ENCODE measurements at places on chromosomes 1 and 21. TPM values are rescaled to one million over a fixed set of nuclear protein-coding genes. Genes with fewer than 3 reads are reported as not detected.

DNA sequence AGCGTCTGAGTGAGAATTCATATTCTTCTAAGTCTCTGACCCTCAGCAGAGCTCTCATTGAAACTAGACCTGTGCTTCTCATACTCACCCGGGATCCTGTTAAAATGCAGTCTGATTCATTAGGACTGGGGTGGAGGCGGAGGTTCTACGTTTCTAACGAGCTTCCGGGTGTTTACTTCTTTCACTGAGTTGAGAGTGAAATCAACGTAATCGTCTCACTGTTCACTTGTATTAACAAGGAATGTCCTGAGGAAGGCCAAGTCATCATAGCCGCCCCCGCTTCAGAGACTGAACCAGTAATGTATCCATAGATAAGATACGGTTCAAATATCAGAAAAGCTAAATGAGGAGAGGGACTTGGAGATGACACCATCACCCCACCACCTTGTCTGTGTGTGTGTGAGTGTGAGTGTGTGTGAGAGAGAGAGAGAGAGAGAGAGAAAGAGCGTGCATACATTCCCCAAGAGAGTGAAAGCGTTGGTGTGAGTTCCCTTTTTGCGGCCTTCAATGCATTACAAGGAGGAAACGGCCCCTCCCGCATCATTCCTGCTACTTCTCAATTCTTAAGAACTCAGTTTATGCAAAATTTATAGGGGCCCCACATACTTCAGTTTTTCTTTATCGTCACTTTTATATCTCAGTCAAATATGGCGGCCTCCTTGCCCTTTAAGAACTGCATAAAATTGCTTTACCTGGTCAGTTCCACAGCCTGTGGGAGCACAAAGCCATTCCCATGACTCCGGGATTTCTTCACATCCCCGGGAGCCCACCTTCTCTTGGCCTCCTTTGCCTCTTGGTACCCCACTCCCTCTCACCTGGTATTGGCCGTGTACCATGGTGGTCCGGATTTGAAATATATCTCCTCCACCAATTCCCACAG, 19.8 kb downstream of the KMO start:
- DNase-seq: no peak

GRCh38 chr21:17911628-17912027, 92.5 kb upstream of the C21orf91 start:
- peak; percentile 65 for DNase-seq

DNA sequence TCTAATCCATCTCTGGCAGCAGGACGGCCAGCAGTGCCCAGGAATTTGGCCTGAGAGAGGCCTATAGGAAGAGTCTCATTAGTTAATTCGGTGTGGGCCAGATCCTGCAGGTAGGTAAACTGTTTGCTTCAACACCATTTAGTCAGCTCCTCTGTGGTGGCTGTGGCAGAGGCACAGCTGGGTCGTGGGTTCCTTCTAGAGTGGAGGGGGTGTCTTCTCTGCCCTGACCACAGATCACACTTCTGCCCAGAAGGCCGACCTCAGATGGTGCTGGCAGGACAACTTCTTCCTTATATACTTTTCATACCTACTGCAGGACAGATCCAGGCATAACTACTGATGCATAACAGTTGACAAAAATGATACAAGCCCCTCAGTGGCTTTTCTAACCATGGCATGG, 281.4 kb downstream of the RPS6KC1 start:
- DNase-seq: no peak

- DNase-seq: no peak
These were observed 64.7 kb downstream of the S100B start for GRCh38 chr21:46540087-46540710.

Gene LYPD8
- total RNA-seq: not detected

Gene CSDE1
- total RNA-seq: 515 TPM

GRCh38 chr1:36093929-36094328, 5.2 kb downstream of the ADPRS start:
- no peak for DNase-seq

- no peak for DNase-seq
These were observed 114.5 kb downstream of the KIAA0319L start for GRCh38 chr1:35442734-35443133.

DNA sequence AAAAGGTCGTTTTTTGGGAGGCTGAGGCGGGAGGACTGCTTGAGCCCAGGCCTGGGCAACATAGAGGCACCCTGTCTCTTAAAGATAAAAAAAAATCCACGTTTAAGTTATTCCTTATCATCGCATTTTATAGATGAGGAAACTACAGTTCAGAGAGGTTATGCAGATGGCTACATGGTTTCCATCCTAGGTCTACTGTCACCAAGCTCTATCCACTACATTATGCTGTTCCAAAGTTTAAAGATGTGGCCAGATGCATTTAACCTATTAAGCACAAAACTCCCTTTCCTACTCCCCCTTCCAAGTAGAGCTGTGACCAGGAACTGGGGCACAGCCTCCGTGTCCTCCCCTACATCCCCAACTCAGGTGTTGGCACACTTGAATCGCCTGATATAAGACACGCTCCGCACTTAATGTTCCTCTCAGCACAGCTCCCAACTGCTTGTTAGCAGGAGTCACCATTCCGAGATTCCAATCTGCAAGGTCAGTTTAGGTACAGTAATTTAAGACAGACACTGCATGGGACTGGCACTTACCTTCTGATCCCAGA, 1.3 kb downstream of the TAF5L start:
- DNase-seq: no peak

DNA sequence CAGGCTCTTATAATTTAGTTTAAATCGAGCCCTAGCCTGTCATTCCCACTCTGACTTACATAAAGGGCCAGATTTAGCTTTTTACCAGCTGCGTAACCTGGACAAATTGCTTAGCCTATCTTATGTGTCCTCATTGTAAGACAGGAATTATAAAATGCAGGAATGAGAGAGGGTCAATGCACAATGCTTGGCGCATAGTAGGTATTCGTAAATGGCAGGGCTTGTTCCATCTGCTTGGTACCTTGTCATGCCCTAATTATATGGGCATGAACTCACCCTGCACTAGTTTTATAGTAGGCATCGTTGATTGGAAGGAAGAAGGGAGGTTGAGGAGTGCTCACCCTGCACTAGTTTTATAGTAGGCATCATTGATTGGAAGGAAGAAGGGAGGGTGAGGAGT, 108.8 kb downstream of the GALNT2 start:
- DNase-seq: no peak

DNA sequence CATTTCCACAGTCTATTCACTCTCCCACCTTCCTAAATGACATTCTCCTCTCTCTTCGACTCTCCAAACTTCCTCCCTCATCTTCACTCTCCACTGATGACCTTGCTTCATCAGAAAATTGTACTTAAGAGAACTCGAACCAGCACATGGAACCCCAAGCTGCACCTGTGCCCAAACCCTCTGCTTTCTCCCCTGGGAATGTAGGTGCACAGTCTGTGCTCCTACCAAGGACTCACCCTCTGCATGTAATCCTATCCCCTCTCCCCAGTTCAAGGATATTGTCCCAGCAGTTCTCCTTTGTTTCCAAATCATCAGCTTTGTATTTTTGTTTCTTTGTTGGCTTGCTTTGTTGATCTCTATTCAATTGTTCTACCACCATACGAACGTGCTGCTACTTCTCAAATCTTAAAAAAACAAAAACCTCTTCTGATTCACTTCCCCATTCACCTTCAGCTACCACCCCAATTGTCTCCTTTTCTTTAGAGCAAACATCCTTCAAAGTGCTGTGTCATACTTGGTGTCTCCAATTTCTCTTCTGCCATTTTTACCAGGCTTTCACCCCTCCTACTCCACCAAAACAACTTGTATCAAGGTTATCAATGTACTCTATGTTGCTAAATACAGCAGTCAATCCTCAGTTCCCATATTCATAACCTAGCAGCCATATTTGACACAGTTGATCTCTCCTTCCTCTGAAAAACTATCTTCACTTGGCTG, 26.8 kb downstream of the RAB3B start:
- no peak for DNase-seq

DNA sequence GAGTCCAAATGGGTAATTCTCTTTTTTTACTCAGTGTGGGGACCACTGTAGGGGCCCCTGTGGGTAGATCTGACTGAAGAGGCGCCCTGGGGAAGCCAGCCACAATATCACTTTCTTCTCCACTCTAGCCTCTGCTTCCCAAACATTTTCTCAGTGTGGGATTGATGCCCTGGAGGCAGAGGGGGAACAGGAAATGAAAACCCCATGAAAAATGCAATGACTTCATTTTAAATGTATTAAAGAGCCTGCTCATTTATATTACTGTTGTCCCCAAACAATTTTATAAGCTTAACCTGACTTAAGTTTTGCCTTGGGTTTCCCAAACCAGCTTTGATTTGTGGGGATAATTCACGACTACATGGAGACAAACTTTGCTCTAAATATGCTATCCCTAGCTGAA, 181.9 kb downstream of the C1orf94 start:
- no peak for DNase-seq

DNA sequence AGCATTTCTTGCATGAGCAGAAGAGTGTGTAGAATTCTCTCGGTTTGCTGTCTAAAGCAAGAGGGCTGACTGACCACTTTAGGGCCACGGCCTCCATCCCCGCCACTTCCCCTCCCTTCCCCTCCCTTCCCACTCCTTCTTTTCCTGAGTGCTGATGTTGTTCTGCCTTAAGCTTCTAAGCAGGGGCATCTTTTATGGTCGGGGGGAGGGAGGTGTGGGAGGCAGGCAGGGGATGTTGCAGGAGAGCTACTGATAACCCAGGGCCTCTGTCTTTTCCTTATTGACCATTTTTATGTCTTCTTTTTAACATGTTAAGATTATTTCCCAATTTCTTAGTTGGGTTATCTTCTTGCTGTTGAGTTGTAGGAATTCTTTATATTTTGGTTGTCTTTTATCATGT, 15.1 kb downstream of the USP25 start:
- no peak for DNase-seq

DNA sequence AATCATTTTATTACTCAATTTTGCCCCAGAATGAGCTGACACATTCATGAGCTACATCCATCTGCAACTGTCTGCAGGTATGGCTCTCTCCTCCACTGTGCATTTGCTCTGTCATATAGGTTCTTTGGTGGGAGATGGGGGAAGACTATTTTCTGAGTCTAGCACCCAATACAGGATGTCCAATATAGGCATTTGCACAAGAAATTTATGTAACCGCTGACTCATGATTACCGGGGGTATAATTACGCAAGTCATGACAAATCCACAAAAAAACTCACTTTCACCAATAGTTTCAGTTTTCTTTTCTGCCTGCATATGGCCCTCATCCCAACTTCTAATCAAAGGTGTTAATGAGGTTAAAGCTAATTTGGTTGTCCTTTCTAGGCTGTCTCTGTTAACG, 17.5 kb upstream of the VSIG8 start:
- peak; percentile 71 for DNase-seq

- peak; percentile 18 for DNase-seq
These were observed 37.5 kb downstream of the PGM1 start for GRCh38 chr1:63630666-63631065.

Gene BEND5
- not detected for total RNA-seq

Gene CD84
- total RNA-seq: not detected

DNA sequence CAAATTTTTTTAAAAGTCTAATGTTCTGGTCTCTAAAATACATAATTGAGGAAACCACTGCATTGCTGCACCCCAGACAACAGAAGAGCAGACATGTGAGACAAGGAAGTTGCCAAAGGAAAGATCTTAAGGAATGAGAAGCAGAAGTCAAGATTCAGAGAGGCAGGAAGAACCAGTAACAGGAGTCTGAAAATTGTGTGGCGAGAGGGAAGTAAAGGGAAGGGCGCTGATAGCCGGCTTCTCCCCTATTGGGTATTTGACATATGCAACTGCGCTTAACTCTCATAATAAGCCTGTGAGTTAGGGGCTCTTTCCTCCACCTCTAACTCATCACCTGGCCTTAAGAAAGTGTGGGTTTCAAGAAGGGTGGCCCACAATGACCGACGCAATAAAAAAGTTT, 21.9 kb upstream of the KIF14 start:
- no peak for DNase-seq

- no peak for DNase-seq
These were observed 2.2 kb downstream of the TGFB2 start for GRCh38 chr1:218347336-218347722.

GRCh38 chr1:53196017-53196484, 573 bp upstream of the CPT2 start:
- no peak for DNase-seq

GRCh38 chr1:153141377-153141776, 9.3 kb downstream of the SPRR2G start:
- no peak for DNase-seq

DNA sequence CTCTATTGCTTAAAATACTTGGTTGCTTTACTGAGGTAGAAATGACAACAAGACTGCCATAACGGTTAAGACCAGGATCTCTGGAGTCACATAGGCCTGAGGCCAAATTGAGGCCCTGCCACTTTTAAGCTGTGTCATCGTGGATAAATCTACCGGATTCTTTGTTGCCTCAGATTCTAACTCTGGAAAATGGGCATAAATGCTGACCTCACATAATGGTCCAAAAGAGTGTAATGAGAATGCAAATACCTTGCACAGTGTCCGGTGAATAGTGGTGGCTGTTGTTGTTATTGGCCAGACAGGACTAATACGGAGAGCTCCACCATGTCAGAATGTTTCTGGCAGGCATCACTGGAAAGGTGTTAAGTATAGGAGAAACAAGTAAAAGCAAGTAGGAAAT, 346.1 kb downstream of the LMO4 start:
- DNase-seq: no peak

GRCh38 chr1:109906160-109906838, 4.3 kb upstream of the CSF1 start:
- no peak for DNase-seq

Gene WDR64
- not detected for total RNA-seq

DNA sequence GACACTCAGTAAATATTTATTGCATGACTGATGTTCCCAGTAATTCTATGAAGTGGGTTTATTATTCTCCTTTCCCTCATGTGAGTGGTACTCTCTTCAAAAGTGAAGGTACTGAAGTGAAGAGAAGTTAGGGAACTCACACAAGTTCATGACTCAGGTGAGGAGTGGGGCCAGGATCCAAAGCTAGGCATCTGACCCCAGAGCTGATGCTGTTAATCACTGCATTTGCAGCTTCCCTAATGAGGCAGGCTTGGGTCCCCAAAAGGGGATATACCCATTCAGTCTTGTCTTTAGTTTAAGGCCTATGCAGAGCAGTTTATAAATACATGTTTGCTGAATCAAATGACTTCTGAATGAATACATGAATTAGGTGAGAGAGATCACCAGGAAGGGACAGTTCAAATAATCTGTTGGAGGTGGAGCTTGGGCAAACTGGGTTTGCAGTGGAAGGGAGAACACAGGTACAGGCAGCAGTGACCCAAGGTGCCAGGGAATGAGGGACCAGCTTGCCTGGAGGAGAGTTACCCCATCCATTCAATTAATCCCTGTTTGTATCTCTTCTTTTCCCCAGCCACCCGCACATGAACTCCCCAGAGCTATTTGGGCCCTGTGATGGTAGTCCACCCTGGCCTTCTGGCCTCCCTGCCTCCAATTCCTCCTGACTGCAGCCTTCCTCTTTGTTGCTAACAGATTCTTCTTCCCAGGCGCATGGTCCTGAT, 2.0 kb downstream of the CD58 start:
- DNase-seq: no peak

- DNase-seq: peak; percentile 81
These were observed 4.4 kb downstream of the NME7 start for GRCh38 chr1:169363046-169363730.

Gene AGPAT3
- total RNA-seq: 89.6 TPM

- peak; percentile 98 for DNase-seq
These were observed 16.2 kb upstream of the RGS1 start for GRCh38 chr1:192559115-192560006.

- DNase-seq: no peak
These were observed 36.6 kb downstream of the ITPKB start for GRCh38 chr1:226702318-226702956.

GRCh38 chr1:211305044-211305443, 21.6 kb upstream of the TRAF5 start:
- DNase-seq: peak; percentile 50
